ENCODE measurements at places on chromosomes 12 and 14.
A peak's percentile ranks its signal among the peaks of the same experiment; 100 is the strongest.

DNA sequence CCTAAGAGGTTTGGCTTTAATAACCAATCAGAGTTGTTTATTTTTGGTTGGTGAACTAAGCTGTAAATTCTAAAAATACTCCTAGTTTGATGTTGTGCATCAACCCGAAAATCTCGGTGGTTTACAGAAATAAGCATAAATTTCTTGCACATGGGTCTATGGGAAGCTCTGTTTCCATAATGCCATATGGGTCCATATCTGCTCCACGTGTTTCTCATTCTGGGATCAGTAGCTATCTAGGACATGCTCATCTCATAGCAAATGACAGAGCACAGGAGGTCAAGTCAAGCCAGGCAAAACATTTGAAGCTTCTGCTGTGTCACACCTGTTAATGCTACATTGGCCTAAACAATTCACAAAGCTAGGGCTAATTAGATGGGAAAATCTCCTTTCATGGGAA lies 23.1 kb downstream of the NUP37 start:
- no peak for DNase-seq

DNA sequence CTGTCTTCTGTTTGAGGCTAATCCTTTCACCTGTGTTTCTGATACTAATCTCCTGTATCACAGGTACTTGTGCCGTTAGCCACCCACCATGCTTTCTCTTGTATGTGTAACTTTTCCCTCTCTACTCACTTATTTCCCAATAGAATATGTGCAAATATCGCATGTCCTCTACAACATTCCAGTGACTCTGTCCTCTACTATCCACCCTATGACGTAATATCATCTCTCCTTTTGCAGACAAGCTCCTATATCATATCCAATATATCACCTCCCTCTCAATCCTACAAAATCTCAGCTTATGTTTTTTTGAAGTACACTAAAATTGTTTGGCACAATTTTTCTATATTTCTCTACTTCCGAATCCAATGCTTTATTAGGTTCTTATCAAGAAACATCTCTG lies 232.6 kb upstream of the LRFN5 start:
- DNase-seq, result no peak

DNA sequence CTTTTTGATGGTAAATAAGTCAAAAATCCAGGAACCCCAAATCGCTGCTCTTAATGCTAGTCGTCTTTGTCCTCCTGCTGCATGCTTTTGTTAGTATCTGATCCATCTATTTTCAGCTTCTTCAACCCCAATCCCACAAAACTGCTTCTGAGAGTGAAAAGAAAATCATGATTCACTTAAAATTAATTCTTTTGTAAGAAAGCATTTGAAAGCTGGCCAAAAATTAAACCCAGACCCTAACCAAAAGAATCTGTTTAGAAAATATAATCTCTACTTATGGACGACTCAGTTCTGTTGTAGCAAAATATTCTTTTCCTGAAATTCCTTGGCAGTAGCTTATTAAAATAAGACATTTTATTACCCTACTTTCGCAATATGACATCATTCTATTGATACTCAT lies 443.6 kb upstream of the SYT1 start:
- DNase-seq, result no peak

GRCh38 chr12:54368025-54368708 lies 3.9 kb upstream of the GPR84 start:
- DNase-seq, result no peak

- no peak for DNase-seq
These were observed 12.1 kb upstream of the EML1 start for GRCh38 chr14:99781091-99781490.

DNA sequence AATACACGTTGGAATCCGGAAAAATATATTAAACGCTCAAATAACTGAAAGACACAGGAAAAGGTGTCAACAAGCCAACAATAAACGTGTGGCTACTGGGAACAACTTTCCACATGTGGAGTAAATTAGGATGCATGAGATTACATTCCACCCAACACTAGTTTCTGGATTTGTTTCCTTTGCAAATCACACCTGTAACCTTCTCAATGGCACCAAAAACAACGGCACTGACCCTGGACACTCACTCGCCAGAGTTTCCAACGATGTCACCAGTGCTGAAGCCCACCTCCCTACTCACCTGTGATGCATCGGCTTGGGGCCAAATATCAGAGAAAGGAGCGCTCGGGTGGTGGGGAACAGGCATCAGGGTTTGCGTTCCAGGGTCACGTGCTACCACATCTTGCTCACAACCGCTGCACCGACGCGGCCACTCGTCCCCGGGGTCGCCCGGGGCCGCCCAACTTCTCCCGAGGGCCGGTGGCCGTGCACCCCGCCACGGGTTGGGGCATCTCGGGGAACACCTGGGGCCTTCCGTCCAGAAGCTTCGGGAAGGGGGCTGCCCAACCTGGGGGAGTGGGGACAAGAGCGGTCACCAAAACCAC lies 629 bp downstream of the PRDM4 start:
- DNase-seq, result peak; percentile 7

DNA sequence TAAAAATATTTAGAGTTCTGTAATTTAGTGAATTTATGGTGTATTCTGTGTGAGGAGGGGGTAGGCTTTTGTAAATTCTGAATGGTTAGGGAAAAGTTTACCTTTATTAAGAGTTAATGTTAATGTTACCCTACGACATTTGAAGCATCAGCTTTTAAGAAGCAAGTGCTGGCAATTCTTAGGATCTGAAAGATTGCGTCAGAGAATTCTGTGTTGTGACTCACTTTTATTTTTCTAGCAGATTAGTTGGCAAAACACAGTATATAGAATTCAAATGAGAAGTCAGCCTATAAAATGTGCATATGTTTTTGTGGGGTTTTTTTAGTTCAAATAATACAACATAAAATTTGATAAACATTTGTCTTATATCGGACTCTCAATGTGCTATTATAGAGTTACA lies 97.6 kb downstream of the RAD52 start:
- DNase-seq, result peak; percentile 61

DNA sequence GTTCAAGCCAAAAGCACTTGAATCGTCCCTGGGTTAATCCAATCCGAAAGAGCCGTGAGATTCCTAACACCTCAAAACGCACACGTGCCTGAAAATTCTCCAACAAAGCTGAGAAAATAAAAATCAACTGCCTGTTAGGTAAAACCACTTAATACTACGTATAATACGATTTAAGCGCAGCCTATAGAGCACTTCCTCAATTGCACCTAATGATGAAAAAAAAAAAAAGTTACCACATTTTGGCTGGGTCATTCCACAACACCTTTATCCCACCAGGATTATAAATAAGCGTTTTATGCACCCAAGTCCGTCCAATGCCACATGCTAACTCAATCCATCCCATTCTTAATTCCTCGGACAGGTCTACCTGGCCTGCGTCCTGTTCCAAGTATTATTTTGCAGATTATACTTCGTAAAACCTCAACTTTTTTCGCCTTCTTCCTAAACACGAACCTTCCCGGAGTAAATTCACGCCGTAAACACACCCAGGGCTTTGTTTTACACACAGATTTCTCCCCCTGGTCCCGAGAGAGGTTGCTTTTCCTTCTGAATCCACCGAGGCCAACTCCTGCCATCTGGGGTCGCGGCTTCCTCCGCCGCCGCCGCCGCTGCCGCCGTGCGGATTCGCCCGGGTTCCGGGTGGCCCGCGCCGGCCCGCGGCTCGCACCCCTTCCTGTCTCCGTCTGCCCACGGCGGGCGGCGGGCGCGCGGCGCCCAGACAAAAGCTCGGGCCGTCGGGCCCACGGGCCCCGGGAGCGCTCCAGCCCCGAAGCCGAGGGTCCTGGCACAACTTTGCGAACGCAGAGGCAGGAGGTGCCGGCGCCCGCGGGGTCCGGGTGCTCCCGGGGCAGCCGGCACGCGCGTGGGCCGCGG lies 66.2 kb downstream of the RNF34 start:
- no peak for DNase-seq
